ENCODE measurements at places on chromosomes 2 and 18.

DNA sequence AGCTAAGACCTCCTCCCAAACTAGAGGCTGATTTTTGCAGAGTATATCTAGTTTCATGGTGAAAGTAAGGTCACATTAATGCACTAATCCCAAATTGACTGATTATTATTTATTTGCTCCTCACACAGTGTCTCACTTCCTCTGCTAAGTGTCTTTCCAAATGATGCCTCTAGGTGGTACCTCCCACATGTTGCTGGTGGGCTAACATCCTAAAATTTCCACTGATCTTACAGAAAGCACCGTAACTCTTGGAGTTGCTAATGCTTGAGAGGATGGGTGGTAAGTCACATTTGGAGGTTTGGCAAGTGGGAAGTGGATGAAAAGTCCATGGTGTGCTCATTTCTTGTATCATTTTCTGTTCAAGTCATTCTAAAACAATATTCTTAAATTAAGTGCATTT, 428.7 kb upstream of the GYPC start:
- no peak for DNase-seq

DNA sequence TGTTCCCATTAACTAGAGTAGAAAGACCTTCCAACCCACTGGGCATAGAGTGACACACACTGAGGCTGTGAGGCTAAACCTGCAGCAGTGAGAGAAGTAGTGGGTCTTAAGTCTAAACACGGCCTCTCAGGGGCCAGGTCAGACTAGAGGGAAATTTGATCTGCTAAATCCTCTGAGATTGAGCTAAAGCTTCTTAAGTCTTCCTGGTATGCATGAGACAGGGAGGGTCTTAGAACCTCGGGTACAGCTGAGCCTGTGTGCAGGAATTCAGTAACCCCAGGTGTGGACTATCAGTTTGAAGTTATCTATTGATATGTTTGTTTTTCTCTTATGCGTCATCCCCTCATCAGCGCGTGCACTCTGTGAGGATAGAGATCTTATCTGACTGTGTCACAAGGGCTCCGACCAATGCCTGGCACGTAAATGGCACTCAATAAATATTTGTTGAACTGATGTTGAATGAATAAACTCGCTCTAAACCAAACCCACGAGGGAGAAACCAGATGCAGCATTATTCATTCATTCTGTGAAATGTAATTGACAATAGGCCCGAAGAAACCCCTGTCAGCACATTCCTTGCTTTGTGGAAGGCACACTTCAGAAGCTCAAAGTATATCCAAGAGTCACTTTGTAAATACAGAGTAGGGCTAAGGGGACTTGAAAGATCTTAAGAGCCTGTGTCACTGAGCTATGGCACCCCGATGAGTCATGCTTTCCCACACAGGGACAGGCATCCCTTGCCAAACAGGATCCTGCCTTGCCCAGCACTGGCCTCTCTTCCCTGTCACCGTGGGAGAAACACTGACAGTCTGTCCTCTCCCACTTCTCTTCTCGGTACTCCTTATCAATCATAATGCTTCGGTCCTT, 21.7 kb upstream of the RAB10 start:
- no peak for DNase-seq

- DNase-seq, result no peak
Observed at GRCh38 chr2:28108143-28108542, 217.6 kb downstream of the BABAM2 start.

DNA sequence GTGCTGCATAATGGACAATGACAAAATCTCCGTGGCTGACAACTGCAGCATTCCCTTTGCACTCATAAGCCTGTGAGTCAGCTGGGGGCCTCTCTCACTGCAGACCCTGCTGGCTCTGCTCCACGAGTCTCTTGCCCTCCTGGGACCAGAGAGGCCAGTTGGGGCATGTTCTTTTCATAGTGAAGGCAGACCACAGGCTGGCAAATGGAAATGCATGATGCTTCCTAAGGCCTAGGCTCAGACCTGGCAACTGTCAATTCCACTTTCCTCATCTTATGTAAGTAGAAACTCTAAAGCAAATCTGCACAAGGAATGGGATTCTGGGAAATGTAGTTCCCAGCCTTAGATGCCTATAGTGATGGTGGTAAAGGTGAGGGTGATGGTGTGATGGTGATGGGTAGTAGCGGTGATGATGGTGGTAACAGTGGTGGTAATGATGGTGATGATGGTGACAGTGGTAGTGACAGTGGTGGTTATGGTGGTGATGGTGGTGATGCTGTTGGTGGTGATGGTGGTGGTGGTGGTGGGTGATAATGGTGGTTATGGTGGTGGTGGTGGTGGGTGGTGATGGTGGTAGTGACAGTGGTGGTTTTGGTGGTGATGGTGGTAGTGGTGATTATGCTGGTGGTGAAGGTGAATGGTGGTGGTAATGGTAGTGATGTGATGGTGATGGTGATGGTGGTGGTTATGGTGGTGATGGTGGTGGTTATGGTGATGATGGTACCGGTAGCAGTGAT, 185.8 kb upstream of the ARL4C start:
- no peak for DNase-seq

GRCh38 chr2:154350911-154351310, 347.6 kb upstream of the KCNJ3 start:
- no peak for DNase-seq
